ENCODE measurements at places on chromosomes 6 and 20.

DNA sequence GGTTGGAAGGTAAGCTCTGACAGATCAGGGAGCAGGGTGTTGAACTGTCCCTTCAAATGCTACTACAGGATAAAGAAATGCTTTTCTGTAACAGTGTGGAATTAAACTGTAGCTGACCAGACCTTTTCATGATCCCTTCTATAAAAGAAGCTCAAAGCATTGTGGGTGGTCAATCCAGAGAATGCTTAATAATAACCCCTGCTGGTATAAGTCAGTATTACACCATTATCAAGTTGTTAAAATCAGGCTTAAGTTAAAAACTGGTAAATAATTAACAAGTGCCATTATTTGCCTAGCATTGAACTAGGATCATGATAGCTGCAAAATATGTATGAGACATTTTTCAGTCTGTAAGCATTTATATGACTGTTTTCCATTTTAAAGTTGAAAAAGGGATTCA lies 468.9 kb downstream of the PKHD1 start:
- no peak for DNase-seq

DNA sequence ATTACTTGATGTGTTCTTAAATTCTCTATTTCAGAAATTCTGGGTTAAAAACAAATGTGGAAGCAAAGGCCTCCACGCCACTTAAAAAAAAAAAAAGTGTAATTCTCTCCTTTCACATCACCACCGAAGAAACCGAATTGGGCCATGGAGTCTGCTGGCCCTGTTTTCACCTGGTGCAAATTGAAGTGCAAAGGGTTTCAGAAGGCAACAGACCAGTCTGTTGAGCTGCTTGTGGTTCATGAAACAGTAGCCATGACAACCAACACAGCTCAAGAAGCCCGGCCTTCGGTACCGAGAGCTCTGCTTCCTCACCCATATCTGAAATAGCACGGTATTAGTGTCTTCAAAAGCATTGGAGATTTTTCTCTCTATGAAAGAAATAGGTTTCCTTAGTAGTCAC lies 63.1 kb downstream of the GMPR start:
- DNase-seq, result no peak

- DNase-seq, result no peak
These were observed 49.1 kb downstream of the RFPL4B start for GRCh38 chr6:112396221-112396620.

DNA sequence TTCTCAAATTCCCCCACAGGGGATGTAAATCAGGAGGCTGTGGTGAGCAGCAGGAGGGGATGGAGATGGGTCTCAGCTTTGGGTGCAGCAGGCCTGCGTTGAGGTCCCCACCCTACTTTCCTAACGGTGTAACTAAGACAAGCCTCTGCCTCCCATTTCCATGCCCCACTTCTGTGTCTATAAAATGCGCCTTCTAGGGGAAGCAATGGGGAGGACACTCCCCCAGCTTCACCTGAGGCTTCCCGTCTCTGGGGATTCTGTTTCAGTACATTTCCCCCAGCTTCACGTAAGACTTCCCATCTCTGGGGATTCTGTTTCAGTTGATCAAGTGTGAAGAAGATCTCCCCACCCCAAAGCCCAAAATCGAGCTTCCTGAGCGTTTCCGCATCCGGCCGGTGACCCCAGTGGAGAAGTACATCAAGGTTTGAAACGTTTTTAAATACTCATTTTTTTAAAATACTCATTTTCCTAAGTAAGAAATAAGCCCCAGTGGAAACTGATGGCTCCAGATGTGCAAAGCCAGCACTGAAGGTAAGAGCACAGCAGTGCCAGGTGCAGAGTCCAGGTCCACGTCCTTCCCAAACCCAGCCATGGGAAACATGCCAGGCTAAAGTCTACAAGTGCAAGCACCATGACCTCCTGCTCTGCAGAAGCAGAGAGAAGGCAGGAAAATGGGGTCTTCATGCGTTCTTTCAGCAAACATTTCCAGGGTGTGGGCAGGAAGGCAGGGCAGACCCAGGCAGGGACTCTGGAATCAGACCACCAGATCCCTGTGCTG lies 73.1 kb downstream of the ANKRD60 start:
- no peak for DNase-seq

DNA sequence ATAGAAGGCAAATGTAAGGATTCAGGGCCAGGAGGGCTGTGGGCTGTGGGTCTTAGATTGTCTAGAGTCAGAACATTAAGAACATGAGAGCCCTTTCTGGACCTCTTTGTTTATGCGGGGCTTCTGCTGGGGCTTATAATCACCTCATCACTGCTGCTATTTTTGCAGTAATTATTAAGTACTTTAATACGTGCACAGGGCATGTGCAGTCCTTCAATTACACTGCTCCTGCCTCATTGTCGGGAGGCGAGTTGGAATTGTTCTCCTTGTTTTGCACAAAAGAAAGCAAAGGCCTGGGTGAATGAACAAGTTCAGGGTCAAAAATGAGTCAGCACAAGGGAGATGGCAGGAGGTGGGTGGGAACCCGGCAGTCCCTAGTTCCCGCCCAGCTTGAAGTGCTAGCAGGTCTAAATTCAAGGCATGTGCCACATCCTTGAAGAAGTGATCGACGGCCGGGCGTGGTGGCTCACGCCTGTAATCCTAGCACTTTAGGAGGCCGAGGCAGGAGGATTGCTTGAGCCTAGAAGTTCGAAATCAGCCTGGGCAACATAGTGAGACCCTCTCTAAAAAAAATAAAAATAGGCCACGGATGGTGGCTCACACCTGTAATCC lies 34.4 kb upstream of the PTPN1 start:
- DNase-seq, result peak; percentile 51

DNA sequence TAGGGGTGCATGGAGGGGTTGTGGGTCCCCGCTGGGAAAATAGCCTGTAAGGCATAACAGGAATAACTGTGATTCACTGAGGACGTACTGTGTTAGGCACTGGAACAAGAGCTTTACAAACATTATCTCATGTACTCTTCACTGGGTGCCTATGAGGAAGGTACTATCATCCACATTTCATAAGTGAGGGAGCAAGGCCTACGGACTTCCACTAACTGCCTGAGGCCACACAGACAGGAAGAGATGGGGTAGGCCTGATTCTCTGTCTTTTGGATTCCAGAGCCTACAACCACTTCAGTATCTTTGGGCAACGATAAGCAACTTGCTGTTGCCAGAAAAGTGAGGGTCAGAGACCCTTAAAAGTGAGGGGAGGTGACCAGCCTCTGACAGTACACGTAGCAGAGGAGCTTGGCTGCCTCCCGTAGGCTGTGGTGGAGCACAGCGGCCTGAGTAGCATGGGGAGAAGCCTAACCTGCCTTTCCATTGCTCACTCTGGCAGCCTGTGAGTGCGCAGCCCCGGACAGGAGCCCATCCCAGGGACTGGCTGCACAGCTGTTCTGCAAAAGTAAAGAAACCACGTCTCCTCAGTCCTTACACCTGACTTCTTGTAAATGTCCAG lies 30.4 kb downstream of the PSMB1 start:
- DNase-seq, result no peak

GRCh38 chr6:5025911-5026819 lies 22.3 kb upstream of the RPP40 start:
- DNase-seq, result peak; percentile 37

DNA sequence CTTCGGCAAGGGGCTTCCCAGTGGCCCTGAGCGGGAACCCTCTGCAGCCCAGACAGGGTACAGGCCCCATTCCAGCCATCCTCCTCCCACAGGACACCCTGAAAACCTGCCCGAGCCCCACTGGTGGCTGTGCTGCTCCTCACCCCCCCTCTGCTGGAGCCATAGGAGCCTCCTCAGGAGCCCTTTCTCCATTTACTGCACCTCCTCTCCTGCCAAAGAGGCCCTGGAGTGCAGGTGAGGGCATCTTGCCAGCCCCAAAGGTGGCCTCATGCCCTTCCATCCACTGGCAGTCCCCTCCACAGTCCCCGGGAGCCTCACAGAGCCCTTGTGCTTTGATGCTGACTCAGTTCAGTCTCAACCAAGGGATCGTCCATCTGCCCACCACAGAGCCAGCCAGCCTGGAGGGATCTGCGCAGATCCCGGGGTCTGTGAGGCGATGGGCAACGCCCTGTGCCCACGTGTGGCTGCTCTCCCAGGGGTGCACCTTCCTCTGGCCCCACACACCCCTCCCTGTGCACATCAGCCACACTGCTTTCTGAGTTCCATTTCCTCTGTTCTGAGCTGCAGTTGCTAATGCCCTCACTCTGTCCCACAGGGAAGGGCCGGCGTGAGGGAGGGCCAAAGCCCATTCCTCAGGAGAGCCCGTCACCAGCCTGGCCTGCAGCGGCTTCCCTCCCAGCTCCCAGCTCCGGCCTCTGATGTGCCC lies 228.5 kb downstream of the DLL1 start:
- no peak for DNase-seq

- DNase-seq, result no peak
These were observed 90.1 kb upstream of the FOXC1 start for GRCh38 chr6:1519597-1519996.

DNA sequence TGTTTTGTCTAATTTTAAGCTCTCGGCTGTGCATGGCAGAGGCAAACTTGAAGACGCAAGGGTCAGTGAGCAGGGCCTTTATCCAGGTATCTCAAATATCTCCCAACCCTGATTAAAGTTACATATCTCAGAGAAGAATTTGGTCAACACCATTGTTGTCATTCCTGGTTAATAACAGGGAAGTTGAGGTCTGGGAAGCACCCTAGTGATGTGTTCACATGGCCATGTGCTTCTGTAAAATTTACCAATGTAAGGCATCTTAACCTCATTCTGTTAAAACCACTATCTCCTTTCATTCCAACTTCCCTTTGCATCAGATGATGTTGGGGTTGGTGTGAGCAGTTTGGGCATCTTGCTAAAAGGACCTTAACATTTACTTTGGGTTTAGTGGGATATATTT lies 4.0 kb upstream of the FAM110A start:
- no peak for DNase-seq

GRCh38 chr20:39503902-39504709 lies 542.0 kb downstream of the DHX35 start:
- DNase-seq, result no peak

GRCh38 chr6:130863415-130864230 lies 36.4 kb downstream of the SMLR1 start:
- DNase-seq, result no peak

DNA sequence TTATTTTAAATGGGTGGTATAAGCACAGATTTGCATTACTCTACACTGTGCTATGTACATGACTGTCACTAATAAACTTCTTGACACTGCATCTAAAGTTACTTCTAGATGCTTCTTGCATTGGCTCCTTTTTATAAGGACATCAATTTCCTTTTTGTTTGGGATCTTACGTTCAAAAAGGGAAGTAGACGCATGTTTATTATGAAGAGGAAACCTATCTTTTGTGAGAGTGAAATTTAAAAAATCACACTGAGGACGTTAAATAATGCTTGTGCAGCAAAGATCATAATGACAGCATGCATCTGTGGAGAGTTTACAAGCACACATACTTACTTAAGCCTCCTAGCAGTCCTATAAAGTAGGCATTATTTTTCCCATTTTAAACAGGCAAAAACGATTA lies 479.5 kb downstream of the CD83 start:
- no peak for DNase-seq

GRCh38 chr6:112296122-112296521 lies 41.8 kb upstream of the LAMA4 start:
- DNase-seq, result peak; percentile 57

DNA sequence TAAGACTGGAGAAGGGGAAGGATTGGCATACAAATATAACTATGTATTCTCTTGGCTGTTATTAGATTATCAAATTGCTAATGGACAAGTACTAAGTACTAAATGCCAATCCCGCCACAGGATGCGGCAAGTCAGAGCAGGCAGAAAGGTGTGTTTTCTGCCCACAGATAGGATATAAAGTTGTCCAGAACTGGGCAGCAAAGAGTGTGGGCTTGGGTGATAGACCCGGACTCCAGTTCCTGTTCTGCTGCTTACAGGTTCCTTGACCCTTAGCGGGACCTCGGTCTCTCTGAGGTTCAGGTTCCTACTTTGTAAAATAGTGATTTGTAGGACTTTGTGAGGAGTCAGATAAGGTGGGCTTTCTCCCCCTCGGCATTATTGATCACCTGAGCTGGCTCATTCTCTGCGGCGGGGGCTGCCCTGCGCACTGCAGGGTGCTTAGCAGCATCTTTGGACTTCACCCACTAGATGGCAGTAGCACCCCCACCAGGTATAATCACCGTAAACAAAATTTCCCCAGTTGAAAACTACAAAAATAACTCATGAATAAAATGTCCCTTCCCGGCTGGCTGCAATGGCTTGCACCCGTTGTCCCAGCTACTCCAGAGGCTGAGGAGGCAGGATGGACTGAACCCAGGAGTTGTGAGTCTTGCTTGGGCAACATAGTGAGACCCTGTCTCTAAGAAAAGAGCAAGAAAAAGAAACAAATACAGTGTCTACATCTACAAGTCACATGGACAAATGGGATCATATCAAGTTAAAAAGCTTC lies 193.1 kb downstream of the DOK5 start:
- no peak for DNase-seq

GRCh38 chr6:170057034-170057734 lies 233.7 kb downstream of the DLL1 start:
- no peak for DNase-seq

Measured in astrocyte of the spinal cord (primary cell).